NCI-H510A (cell line): ENCODE measurements at places on chromosomes 2 and 18.

GRCh38 chr2:233953087-233953801, 36.1 kb downstream of the TRPM8 start:
- no peak for DNase-seq

- DNase-seq, result no peak
Observed at GRCh38 chr2:120869036-120869729, 133.5 kb downstream of the GLI2 start.

GRCh38 chr18:39037925-39038324, 1472.3 kb upstream of the CELF4 start:
- peak; percentile 73 for DNase-seq

DNA sequence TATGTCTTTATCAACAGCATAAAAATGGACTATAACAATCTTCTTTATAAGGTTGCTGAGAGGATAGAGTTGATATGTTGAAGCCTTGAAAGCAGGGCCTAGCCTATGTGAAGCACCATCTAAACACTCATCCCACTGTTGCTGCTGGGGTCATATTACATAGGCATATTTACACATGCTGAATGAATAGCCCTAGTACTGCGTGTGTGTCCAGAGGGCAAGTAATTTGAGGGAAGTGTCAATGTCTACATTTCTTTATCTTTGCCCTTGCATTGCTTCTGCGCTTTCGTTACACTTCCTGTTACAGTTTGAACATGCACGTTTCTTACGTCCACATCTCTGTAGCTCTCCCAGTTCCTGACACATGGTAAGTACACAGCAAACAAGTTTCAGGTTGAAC, 280.3 kb upstream of the ATP5MC3 start:
- DNase-seq, result peak; percentile 78

DNA sequence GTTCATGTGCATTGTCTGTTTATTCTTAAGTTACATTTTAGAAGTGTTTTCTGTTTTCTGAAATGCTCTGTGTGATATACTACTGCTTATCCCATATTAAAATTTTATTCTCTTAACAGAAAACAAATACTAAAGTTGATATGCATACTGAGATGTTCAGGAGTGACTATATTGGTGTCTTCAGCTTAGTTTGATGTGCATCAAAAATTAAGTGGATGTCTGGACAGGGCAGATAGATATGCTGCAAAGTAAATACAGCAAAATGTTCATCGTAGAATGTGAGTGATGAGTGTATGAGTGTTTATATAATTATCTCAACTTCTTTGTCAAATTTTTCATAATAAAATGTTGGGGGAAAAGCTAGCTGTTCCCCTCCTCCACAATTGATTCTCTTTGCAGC, 13.2 kb downstream of the VAPA start:
- no peak for DNase-seq

GRCh38 chr18:9711361-9712129, 3.4 kb downstream of the RAB31 start:
- DNase-seq, result no peak

- DNase-seq, result no peak
Observed at GRCh38 chr18:31072175-31072574, 29.6 kb upstream of the DSC3 start.

DNA sequence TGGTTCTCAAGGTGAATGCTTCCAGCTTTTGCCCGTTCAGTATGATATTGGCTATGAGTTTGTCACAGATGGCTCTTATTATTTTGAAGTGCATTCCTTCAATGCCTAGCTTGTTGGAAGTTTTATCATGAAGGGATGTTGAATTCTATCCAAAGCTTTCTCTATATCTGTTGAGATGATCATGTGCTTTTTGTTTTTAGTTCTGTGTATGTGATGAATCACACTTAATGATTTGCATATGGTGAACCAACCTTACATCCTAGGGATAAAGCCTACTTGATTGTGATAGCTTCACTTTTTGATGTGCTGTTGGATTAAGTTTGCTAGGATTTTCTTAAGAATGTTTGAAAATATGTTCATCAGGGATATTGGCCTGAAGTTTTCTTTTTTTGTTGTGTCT, 112.1 kb downstream of the MBD2 start:
- DNase-seq, result no peak

GRCh38 chr2:37590119-37590571, 81.3 kb downstream of the CDC42EP3 start:
- DNase-seq, result no peak

- DNase-seq, result no peak
Observed at GRCh38 chr2:156110890-156111289, 221.6 kb downstream of the NR4A2 start.

GRCh38 chr2:41972819-41973218, 75.0 kb upstream of the PKDCC start:
- no peak for DNase-seq

GRCh38 chr2:235990344-235990743, 177.8 kb downstream of the GBX2 start:
- DNase-seq, result no peak

- peak; percentile 73 for DNase-seq
Observed at GRCh38 chr2:29113891-29114321, 1.3 kb upstream of the CLIP4 start.

- DNase-seq, result no peak
Observed at GRCh38 chr18:47063096-47063495, 27.7 kb upstream of the ELOA2 start.
